ENCODE measurements at places on chromosomes 3 and 15. TPM values are rescaled to one million over a fixed set of nuclear protein-coding genes. Genes with fewer than 3 reads are reported as not detected.

Gene NR2E3
- 0.79 TPM for total RNA-seq

Gene STAC
- 12.6 TPM for total RNA-seq

Gene PSMD6
- total RNA-seq = 60.9 TPM

Gene ZNF385D
- 16.2 TPM for total RNA-seq

Gene GOLGA8K
- 0.30 TPM for total RNA-seq

Gene ARHGEF26
- total RNA-seq = 13.8 TPM

Gene HLTF
- 28.1 TPM for total RNA-seq
